NCI-H2081 (cell line): ENCODE measurements at places on chromosomes 12 and 14.

DNA sequence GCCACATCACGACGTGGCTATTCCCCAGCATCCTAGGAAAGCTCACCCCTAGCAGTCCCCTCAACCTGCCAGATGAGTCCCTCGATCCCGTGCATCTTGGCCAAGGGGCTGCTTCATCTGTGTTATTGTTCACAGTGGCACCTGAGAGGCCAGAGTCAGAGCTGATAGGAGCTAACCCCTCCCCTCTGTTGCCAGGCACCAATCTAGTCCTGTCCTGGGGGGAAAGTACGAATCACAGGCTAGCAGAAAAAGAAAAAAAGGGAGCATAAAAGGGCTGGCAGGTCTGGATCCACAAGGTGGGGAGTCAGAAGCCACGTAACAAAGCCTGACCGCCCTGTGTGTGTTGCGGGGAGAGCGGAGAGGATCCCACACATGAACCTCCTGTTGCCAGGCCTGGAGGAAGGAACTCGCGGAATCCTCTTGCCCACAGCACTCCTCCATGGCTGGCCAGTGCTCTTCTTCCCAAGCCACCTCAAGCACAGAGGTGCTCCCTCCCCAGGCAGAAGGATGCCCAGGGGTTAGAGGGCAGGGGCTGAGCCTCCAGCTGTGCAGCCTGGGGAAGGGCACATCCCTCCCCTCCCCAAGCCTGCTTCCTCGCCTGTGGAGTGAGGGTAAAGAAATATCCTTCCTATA is 91.8 kb downstream of the ITPK1 start:
- no peak for DNase-seq

GRCh38 chr14:63292805-63293204 is 25.9 kb downstream of the GPHB5 start:
- DNase-seq: no peak

DNA sequence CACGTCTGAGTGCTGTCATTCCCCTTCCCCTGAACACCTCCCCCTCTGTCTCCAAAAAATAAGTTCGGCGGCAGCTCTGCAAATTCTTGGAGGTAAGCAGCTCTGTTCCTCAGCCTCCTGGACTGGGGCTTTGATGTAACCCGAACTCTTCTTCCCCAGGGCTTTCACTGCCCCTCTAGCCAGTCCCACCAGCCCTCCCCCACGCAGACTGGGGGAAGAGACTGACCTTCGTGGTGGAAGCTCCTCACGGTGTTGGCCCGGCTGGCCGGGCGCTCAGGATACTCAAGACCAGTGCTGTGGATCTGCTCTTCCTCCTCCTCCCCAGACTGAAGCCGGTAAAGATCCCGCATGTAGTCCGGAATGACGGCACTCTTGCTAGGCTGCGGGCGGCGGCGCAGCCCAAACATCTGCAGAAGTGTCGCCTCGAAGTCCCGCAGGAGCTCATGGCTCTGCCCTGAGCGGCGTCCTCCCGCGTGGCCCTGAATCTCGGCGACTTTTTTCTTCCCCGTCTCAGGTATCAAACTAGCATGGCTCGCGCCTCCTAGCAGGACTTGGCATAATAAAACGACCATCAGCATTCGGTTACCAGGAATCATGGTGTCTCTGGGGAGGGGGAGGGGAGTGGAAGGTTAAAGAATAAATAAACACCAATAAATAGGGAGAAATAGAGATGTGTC is 4.9 kb downstream of the BMP4 start:
- no peak for DNase-seq

DNA sequence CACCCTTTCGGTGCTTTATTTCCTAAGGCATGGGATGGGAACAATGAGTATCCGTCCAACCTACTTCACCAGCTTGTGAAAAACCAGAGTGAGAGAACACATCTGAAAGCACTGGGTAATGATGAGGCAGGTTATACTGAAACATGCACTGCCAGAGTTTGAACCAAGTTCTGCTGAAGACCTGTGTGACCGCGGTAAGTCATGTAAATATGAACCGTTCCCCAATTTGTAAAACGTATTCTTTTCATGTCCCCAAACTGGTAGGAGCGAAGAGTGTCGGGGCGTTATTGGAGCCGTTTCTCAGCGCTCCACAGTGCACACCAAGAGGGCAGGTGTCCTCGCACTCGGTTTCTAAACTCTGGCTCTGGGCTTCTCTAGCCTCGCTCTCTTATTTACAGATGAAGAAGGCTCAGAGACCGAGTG is 788 bp upstream of the NGDN start:
- no peak for DNase-seq

- DNase-seq: peak; percentile 16
Observed at GRCh38 chr14:73786636-73787485, 64.8 kb upstream of the PTGR2 start.

DNA sequence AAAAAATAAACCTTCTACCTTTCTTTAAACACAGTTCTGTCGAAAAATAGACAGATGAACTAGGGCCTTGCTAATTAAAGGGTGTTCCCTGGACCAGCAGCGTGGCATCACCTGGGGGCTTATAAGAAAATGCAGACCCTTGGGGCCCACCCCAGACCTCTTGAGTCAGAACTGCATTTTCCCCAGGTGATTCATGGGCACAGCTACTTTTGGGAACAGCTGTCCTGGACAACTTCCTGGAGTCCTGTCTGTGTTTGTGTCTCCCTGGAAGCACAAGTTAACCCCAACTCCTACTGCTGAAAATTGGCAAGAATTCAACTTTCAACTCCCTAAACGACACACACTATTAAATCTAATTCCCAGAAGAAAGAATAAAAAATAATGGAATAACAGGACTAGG is 17.8 kb downstream of the FBLN5 start:
- DNase-seq: no peak

DNA sequence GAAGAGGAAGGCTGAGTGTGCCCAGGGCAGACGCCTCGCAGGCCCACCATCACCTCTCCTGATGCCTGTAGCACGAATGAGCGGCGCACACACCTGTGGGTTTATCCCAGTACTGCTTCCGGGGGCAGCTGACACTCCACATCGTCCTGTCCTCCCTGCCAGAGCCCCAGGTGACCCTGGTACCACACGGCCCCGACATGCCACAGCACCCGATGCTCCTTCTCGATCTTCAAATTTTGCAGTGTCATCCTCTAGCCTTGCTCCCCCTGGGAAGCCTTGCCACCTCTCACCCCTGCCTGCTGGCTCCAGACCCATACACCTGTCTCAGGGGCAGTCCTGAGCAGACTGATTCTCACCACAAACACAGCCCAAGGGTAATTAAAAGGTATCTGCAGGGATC is 40.6 kb downstream of the ANO2 start:
- no peak for DNase-seq

DNA sequence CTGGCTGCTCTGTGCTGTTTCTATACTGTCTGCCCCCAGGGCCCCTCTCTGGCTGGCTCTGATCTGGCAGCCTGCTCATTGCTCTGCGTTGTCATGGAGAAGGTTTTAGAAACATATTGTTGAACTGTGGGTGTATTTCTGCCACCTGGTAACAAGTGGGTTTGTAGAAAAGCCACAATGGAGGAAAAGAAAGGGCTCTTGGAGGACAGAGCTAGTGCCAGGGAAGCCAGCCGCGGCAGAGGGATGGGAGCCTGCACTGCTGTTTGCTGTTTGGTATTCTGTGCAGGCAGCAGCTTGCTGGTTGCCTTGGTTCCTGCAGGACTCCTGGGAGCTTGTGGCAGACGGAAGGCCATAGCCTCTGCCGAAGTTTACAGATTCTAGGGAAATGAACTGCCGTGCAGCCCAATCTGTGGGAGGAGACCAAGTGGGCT is 15.1 kb downstream of the CCDC177 start:
- peak; percentile 83 for DNase-seq

- no peak for DNase-seq
Observed at GRCh38 chr14:81179631-81180030, 41.1 kb downstream of the GTF2A1 start.

- no peak for DNase-seq
Observed at GRCh38 chr14:53946404-53947093, 10.1 kb downstream of the BMP4 start.

- peak; percentile 12 for DNase-seq
Observed at GRCh38 chr14:78240567-78240966, 70.4 kb downstream of the NRXN3 start.

GRCh38 chr14:89371585-89372511 is 45.2 kb downstream of the FOXN3 start:
- DNase-seq: no peak

- DNase-seq: no peak
Observed at GRCh38 chr14:102231476-102232347, 73.3 kb downstream of the MOK start.

GRCh38 chr12:26704684-26705460 is 128.1 kb downstream of the ITPR2 start:
- DNase-seq: no peak

- no peak for DNase-seq
Observed at GRCh38 chr12:90428465-90428864, 526.5 kb downstream of the CCER1 start.

- DNase-seq: no peak
Observed at GRCh38 chr12:132806857-132807256, 21.8 kb downstream of the GOLGA3 start.

- no peak for DNase-seq
Observed at GRCh38 chr12:2117541-2117940, 64.8 kb downstream of the CACNA1C start.

DNA sequence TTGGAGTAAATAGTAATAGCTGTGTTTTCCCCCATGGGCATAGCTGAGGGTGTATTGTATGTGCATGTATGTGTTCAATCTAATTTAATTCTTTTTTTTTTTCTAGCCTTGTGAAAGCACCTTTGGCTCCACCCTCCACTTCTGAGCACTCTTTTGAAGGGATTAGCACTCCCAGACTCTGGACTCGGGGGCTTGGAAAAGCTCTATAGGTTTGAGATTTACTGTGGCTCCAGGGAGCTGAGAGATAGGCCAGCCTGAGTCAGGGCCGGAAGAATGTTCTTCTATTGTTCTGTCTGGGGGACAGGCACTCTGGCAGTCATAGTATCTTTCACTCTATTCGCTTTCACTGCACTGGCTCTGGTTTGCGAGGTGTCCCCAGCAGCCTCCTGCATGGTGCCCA is 540.0 kb upstream of the TBX3 start:
- no peak for DNase-seq

- DNase-seq: no peak
Observed at GRCh38 chr14:61368114-61368710, 46.8 kb downstream of the PRKCH start.

DNA sequence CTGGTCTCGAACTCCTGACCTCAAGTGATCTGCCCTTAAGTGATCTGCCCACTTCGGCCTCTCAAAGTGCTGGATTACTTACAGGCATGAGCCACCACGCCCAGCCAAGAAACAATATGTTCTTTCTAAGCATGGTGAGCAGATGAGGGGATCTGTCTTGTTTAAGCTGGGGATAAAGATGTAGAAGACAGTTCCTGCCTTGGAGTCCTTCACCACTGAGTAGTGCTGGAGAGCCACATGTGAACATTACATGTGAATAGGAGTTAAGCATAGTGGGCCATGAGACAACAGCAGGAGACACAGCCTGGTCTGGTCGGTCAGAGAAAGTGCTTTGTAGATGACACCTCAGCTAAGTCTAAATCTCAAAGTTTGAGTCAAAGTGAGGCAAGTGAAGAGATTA is 26.0 kb downstream of the TMBIM6 start:
- no peak for DNase-seq

DNA sequence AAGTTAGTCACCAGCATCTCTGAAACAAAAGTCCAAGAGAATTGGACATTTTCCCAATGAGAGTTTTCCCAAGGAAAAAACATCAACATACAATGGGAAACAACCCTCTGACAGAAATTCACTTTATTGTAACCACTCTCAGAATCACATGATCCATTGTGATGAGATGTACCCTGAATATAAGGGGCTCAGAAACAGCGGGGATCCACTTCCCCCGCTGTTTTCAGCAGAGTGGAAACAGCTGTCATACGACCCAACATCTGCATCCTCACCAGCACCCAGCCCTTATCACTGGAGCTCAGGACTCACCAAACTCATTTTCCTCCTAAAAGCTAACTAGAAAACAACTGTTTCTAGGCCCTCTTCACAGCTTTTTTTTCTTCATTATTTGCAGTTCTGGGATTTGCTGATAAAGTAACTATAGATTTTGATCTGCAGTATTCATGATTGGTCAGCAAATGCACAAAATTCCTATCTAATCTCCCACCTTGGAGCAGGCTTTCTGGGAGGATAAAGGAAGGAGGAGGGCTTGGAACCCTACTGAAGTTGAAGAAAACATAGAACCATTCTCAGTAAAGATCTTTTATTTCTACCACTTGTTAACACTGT is 31.3 kb downstream of the CORO1C start:
- DNase-seq: no peak

DNA sequence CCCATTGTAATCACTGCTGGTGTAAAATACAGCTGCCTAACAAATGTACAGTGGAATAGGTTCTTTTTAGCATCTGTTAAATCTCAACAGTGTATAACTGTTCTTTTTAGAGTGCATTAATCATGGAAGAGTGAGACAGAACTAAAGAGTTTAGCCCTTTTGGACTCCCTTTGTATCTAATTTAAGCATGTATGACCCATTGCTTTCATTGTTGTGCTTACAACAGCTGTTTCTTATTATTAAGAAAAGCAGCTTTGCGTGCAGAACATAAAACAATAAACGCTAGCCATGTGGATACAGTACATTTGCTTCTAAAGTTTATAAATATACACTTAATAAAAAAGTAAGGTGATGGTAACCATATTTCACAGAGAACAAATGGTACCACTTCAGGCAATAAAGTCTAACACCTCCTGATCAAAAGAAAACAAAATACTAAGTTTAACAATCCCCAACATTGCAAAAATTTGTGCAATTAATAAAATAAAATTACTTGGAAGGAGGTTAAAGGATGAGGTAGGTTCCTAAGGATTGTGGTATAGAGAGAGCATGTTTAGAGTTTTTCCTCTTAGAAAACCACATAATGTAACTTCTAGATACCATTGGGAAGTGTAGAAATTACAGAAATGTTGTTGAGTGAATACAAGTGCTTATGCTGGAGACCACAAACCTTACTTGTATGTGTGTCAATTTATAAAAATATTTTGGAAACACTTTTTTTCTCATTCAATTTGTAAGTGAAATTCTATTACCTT is 448.7 kb downstream of the SLC6A15 start:
- DNase-seq: no peak

DNA sequence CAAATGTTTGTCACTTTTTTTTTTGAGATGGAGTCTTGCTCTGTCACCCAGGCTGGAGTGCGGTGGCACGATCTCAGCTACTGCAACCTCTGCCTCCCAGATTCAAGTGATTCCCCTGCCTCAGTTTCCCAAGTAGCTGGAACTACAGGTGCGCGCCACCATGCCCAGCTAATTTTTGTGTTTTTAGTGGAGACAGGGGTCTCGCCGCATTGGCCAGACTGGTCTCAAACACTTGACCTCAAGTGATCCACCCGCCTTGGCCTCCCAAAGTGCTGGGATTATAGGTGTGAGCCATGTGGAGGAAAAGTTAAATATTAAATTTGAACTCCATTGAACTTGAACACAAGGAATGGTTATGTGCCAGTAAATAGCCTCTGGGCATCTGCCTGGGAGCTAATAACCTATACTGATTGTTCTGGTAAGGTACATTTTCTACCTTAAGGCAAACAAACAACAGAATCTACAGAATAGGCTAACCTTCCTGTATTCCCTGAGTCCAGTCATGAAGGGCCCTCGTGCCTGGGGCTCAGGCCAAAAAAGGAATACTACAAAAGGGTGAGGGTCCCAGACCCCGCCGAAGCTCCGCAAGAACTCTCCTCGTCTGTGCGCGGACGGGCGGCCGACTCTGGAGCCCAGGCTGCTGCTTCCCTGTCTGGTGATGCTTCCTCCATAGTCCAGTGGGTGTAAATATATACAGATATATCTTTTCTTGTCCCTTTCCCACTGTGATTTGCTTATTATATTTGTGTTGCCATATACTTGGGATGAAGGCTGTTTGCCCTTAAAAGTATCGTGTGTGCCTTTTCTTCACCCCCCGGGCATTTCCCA is 74.0 kb upstream of the EIF5 start:
- DNase-seq: no peak
